ENCODE measurements at places on chromosomes 7 and 10.

GRCh38 chr7:130917669-130918128 is 183.7 kb upstream of the KLF14 start:
- no peak for DNase-seq

DNA sequence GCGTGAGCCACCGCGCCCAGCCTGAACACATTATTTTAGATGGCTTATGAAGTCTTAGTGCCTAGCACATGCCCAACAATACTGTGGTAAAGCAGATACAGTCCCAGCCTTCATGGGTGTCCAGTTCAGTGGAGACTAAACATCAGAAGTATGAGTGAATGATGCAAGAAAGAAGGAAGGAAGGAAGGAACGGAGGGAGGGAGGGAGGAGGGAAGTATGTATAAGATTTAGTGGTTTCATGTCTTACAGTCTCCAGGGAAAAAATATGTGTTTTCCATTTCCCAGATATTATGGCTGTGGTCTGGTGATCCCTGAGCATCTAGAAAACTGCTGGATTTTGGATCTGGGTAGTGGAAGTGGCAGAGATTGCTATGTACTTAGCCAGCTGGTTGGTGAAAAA is 2.9 kb downstream of the AS3MT start:
- no peak for DNase-seq

DNA sequence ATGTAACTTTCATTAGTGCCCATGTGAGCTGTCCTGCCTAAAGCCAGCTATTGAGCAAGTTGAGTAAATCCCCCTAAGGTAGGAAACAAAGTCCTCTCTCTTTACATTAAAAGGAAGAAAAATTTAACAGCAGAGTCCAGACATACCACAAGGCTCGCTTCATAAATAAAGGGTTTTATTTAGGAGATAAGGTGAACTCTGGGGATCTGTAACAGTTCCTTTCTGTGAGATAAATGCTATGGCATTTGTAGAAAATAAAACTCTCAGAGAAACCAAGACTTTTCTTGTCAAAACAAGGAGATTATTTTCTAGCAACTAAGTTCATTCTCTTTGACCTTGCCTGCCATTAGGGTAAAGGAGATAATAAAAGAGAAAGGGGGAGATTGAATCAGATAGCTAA is 32.3 kb upstream of the LYZL1 start:
- no peak for DNase-seq

GRCh38 chr10:1472178-1472958 is 265.0 kb downstream of the ADARB2 start:
- DNase-seq, result no peak

GRCh38 chr7:79386688-79387422 is 66.6 kb downstream of the MAGI2 start:
- no peak for DNase-seq

DNA sequence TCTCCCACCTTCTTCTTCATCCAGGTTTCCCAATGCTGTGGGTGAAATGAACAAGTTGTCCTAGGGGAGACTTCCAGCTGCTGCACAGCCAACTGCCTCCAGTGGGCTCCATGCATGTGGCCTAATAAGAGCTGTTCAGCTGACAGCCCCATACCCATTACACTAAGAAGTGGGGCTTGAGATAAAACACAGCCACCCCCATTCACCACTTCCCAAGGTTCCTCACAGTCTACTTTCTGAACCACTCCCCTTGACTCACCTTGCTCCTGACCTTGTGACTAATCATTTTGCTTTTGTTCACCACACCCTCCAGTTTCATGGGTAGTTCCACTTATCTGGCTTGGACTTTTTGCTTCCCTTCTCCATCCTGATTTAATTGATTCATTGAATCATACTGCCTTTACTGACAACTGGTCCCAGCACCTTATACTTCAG is 119.3 kb downstream of the CABCOCO1 start:
- DNase-seq, result no peak

DNA sequence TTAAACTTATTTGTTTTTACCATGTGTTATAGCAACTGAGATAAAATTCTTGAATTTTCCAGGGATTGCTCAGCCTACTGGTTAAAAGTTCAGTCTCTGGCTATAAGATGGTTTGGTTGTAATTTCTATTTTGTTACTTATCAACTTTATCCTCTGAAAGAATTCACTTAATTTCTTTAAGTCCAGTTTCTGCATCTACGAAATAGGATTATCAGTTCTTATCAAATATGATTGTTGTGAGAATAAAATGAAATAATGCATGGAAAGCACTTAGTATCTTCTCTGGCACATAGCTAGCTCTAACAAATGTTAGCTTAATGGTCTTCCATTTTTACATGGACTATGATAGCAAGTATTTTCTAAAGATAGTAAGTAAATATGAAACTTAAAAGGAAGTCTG is 53.3 kb downstream of the SEMA3D start:
- no peak for DNase-seq

GRCh38 chr7:17546592-17546991 is 248.1 kb downstream of the AHR start:
- no peak for DNase-seq

DNA sequence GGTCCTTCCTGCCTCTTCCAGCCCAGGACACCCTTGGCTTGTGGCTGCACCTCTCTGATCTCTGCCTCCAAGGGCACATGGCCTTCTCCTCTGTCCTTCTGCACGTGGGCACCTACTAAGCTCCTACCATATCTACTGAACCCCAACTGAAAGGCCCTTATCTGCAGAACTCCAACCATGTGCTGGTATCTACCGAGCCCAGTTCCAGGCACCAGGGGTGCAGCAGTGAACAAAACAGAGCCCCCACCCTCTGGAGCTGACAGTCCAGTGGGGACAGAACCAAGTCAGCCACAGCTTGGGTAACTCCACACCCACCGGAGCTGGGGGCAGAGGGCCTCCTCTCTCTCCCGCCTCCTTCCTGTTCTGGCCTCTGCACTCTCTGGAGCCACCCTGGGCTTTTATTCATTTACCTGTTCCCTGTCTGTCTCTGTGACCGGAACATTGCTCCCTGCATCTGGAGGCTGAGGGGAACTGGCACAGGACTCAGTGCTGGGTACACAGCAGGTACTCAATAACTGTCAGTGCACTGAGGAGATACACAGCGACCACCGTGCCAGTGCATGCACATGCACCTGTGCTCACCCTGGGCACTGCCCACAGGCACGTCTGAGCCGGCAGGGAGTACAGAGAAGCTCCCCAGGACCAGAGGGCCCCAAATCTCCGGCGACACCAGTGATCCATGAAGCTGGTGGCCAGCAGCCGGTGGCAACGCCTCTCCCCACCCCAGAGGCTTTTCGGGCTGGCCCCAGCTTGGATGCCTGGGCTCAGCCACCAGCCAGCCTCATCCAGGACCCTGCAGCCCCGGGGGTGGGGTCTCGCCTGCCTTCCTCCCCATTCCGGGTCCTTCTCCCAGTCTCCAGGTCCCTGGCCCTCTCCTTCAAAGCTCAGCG is 2.0 kb downstream of the MICALL2 start:
- no peak for DNase-seq

DNA sequence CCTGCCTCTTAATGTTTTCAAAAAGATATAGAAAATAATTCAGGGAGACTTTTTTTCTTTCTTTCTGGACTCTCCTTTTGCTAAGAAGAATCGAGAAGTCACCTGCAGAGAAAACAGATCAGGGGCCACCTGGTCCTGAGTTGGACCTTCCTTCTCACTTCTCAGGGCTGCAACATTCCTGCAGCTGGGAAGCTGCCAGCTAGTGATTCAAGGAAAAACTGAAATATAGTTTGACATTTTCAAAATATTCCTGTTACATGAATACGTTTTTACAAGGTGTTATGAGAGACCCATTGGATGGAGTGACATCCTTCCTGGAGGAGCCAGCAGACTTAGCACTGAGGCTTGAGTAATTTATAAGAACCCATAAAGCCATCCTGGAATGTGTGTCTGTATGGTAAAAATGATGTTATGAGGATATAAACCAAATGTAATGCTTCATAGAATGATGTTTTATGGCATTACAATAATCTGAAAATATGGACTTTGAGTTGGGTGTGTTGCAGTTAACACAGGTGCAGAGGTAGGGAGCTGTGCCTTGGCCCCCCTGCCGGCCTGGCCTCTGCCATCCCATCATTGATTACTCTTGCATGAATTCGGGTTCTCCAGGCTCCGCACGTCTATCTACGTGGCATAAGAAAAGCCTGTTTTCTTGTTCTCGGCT is 149.7 kb downstream of the PAXIP1 start:
- DNase-seq, result no peak

GRCh38 chr10:5360318-5360915 is 4.3 kb upstream of the UCN3 start:
- no peak for DNase-seq

DNA sequence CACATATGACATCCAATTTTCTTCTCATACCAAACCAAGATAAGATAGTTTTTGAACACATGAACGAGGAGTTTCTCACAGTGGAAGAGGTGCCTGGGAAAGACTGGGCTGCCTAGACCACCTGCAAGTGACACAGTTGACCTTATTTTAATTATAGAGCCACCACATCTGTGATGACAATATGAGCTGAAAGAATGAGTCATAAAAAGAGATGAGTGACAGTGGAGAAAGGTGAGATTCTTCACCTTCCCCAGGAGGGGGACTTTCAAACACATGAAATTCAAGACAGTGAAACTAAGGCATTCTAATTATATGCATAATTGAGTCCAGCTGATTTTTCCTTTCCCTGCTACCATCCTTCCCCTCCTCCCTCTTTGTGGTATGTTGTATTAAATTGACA is 475.5 kb downstream of the NXPH1 start:
- DNase-seq, result no peak

DNA sequence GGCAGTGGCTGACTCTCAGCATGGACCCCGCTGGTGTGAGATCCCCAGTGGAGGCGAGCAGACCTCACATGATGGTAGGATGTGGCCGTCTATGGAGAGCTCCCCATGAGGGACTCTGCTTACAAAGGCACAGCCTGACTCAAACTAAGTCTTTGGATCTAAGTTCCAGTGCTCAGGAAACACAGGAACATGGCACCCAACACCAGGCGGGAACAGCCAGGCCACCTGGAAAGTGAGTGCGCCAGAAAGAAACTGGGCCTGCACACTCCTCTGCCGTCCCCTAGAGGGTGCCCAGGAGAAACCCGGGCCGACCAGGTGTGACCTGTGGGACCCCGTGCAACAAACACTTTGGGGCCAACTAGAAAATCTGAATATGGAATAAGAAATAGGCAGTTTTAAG is 10.0 kb downstream of the PITRM1 start:
- DNase-seq, result no peak

- no peak for DNase-seq
Observed at GRCh38 chr10:61140765-61141392, 196.9 kb upstream of the RHOBTB1 start.

Data from mesothelial cell of epicardium (in vitro differentiated cells).